ENCODE measurements at places on chromosomes 7 and 10.

DNA sequence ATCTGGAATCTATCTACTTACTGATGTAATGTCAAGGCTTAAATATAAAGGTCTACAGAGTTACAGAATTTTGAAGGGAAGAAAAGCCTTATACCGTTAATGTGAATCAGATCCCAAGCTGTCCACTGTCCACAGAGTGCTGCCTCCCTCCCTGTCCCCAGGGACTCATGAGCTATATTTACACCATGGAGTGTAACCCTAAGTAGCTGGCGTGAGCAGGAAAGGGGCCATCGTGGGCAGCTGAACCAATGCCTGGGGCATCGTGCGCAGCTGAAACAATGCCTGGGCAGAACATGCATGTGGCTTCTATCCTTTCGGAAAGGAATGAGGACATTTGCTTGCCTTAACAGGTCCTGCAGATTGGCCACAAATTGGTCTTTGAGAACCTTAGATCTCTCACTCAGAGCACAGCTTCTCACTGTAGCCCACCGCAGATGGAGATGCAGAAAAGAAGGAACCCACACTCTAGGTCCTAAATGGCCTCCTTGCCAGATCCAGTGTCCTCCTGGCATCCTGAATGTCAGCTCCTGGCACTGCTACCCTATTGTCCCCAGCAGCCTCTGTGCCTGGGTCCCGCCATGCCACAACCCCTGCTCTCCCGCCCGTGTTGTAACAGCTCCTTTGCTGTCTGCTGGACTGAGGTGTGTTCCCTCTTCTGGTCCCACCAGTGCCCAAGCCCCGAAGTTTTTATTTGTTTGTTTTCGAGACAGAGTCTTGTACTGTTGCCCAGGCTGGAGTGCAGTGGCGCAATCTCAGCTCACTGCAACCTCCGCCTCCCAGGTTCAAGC, 30.3 kb downstream of the CCDC3 start:
- no peak for DNase-seq

- DNase-seq = peak; percentile 27
Measured at GRCh38 chr10:51683031-51683691, 16.2 kb downstream of the CSTF2T start.

DNA sequence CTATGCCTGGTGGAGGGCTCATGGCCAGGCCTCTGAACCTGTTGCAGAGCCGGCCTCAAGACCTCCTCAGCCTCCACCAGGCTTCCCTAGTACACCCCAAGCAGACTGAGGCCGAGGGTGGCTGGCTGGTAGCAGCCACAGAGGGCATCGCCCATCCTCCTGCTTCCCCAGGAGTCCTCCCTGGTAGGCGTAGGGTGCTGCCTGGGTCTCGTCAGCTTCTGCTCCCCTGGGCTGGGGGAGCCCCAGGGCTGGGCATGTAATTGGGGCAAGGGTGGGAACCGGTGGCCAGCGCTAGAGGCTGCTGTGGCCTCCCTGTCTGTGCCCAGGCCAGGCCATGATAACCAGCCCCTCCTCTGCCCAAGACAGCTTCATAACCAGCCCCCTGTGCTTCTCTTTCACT, 32.6 kb downstream of the TBATA start:
- no peak for DNase-seq

- DNase-seq = no peak
Measured at GRCh38 chr7:31814187-31814586, 127.2 kb downstream of the PPP1R17 start.

GRCh38 chr10:121448766-121449421, 149.3 kb downstream of the FGFR2 start:
- no peak for DNase-seq

Measured in BJ (cell line).